Lower leg skin (tissue), 4 donors: ENCODE measurements at places on chromosomes 4 and X.

DNA sequence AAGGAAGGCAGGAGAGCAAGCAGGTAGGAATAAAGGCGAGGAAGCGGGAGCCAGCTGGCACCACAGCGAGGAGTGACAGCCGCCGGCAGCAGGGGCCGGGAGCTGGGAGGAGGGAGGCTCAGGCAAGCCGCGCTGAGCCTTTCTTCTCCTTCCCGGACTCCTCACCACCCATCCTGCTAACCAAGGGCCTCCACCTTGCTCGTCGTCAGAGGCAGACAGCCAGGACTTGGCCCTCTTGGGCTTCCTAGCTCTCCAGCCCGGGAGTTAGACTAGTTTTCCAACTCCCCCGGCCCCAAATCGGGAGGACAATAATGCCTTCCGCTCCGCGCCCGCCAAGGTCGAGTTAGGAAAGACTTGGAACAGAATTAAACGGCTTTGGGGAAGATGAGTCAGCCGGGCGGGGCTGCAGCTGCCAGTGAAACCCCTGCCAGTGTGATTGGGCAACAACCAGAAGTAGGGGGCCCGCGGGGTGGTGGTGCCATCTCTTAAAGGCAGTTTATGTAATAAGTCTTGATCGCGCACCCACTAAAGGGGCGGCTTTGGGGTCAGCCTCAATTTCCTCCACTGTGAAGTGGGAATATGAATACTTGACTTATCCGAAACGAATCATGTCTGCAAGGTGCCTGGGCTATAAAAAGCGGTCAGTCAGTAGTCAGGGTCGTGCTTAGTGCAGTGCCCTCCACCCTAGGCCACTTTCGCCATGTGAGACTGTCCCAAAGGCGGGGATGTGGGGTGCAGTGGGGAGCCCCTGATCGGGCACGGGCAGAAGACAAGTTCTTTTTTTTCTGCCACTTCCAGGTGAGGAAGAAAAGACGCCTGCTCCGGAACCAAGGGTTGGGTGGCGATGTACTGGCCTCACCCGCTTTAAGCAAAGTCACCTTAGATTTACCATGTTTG lies 6.7 kb upstream of the HSD17B10 start:
- DNase-seq, result peak; percentile 73

- no peak for DNase-seq
These were observed 64.4 kb downstream of the EIF4E start for GRCh38 chr4:98864560-98864959.

DNA sequence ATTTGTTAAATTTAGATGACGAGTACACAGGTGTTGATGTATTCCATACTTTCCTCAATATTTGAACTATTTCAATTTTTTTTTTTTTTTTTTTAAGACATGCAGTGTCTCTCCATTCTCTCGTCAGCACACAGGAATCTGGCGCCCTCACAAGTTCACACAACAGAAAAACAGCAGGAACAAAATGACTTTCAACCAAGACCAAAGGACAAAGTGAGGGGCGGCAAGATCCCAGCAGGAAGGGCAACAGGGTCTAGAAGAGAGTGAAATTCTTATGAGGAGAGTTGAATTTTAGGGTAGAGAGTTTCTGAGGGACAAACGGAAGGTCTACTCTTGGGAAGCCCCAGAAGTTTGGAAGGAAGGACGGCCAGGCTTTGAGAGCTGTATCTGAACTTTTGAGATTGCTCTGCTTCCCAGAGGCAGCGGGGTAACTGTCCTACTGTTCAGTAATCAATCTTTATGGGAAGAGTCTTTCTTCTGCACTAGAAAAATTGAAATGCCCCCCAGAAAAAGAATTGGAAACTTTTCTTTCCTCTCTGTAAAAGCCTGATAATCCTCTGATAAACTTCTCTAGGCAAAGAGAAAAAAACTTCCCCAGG lies 760.2 kb downstream of the RAB28 start:
- no peak for DNase-seq

- no peak for DNase-seq
These were observed 173.7 kb downstream of the PABPC4L start for GRCh38 chr4:134027931-134028330.

GRCh38 chrX:122586831-122587230 lies 597.2 kb upstream of the GRIA3 start:
- DNase-seq, result no peak
